ENCODE measurements at places on chromosomes 11 and 22.

- DNase-seq: no peak
These were observed 33.0 kb downstream of the LRRC10B start for GRCh38 chr11:61541598-61541997.

- no peak for DNase-seq
These were observed 13.3 kb downstream of the SBF1 start for GRCh38 chr22:50461536-50461935.

DNA sequence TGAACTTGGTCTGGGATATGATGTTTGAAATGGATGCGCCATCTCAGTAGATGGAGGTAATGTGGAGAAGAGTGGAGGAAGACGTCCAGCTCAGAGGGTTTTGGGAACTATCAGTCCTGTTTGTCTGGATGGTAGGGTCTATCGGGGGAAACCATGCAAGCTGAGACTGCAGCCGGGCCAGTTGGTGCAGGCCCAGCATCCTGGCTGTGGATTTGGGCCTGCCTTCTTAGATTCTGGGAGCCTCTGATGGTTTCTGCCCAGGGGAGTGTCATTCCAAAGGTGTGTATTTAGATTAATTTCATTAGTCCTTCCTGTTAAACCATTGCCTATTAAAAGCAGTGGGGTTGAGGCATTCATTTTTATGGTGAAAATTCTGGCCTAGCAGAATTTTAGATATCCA lies 31.6 kb downstream of the BMAL1 start:
- DNase-seq: no peak

- DNase-seq: no peak
These were observed 41.6 kb downstream of the NAALAD2 start for GRCh38 chr11:90176069-90176468.

DNA sequence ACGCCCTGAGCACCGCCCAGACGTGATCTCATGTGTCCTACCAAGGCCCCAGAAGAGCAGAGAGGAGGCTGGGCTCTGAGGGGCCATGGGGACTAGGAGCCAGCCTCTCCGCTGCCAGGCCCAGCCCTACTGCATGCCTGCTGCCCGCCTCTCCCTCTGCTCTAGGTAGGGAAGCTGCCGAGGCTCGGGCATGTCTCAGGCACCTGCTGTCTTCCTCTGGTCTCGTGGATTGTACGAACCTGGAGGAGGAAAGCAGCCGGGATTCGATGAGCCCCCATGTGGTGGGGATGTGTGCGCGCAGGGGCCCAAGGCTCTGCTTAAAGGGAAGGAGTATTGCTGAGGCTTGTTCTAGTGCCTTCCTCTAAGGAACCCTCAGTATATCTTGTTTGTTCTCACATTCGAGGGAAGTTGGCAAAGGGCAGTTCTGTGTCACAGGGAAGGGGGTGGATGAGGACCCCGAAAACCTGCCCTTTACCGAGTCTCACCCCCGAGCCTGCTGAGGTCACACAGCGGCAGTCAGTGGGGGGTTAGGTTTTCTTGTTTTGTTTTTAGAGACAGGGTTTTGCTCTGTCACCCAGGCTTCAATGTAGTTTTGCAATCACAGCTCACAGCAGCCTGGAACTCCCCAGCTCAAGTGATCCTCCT lies 21.2 kb downstream of the DAGLA start:
- DNase-seq: no peak

GRCh38 chr11:17542249-17542648 lies 2.0 kb downstream of the USH1C start:
- no peak for DNase-seq

- no peak for DNase-seq
These were observed 53.6 kb upstream of the GRM5 start for GRCh38 chr11:89119426-89119825.
